ENCODE measurements at places on chromosomes 12 and 14.
A peak's percentile ranks its signal among the peaks of the same experiment; 100 is the strongest.

DNA sequence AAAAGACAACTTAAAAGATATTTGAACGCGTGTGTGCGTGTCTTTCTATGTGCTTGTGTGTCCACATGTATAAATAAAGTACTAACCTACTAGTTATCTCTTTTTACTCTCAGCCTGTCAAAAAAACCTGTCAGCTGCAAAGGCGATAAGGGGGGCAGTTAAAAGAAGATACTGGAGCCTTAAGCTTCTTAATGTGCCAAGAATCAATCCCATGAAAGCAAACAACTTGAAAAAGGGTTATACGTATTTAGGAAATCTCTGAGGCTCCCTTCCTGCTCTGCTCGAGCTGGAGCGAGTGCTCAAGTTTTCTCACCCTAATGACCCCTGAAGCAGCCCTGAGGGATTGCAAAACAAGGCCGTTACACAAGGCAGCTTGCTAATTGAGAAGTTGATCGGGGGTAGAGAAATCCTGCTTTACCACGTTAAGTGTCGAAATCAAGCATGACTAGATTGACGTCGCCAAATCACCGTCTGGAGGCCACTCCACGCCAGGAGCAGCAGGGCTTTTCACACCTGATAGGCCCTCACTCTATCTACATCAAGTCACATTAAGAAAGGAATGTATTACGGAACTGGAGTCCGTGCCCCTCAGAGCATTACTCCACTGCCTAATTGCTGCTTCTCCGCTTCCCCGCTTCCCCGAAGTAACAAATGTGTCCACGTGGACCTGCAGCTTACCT, 32.4 kb downstream of the LMO3 start:
- DNase-seq = no peak

DNA sequence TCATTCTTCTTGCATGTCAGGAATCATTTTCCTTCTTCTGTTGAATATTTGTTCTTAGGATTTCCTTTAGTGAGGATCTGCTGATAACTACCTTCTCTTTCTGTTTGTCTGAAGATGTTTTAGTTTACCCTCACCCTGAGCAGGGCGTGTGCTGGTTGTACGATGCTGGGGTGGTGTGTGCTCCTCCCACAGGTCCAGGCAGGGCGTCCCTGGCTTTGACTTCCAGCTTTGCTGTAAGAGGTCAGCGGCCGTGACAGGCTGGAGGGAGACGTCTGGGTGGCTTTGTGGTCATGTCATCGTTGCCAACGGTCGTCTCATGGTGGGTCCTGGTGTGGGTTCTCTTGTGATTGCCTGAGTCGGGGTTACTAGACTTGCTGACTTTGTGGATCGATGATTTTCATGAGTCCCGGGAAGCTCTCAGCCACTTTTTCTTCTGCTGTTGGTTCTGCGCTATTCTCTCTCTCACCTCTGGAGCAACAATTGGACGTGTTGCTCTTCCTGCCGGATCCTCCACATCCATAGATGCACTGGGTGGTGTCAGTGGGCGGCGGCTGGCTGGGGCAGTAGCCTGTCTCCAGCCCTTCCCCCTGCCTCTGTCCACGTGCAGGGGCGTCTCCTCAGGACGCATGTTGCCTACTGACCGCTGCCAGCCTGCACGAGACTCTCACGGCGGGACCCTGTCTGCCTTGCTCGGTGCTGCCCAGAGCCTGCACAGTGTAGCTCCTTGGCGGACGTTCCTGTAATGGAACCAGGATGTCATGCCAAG, 8.4 kb downstream of the PACS2 start:
- no peak for DNase-seq

DNA sequence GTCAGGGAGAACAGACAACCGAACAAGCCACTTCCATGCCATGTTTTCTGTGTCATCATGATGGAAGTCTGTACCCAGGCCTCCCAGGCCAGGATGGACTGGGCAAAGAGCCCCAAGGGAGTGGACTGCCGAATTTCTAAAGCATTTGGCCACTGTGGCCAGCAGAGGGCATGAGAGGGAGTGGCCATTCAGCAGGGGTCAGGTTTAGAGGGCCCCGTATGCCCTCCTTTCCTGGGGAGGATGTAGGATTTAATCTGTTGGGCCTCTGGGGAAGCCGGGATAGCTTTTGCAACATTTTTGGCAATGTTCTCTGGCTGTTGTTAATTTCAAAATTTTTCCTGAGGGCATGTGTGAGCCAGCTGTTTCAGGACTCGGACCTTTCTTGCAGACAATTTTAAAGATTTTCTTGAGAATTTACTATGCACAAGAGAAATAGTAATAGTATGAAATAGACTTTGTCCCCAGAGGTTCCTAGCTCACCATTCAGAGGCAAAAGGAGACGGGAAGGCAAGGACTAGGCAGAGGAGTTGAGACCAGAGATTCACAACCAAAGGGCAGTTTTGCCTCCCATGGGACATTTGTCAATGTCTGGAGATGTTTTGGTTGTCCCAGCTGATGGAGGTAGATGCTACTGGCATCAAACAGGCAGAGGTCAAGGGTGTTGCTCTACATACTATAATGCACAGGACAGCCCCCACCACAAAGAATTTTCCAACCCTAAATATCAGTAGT, 18.0 kb downstream of the ACACB start:
- DNase-seq = no peak

DNA sequence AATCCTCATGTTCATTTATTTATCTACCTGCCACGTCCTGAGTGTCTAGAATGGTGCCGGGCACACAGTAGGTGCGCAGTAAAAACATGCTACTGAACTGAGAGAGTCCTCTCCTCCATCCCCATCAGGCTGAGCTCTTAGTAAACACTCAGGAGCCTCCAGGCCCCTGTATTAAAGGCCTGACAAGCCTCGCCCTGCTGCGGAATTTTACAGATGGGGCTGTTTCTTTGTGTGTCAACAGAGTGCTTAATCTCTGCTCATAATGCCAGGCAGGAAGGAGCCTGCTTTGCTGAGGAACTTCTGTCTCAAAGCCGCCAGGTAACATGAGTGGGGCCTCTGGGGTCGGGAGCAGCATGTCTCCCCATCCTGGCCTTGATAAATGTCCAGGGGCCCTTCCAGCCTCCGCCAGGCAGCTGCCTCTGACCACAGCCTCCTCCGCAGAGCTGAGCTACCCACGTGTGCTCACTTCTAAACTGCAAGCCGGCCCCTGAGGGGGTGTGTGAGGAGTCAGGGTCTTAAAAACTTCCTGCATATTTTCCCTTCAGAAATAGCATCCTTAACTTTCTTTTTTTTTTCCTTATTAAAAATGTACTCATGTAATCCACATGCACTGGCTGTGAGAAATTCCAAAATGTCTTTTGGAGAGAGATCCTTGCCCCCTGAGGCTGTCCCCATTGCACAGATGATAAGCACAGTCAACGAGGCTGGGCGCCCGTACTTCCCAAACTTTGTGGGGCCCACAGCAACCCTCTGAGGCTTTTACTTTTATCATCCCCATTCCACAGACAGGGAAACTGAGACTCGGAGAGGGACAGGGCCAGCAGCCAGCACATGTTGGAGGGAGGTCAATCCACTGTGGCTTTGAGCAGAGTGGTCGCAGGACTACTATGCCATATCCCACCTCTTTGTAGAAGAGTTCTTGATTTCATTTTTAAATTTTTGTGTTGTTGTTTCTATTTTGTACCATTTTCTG, 116.0 kb upstream of the NCOR2 start:
- DNase-seq = no peak

DNA sequence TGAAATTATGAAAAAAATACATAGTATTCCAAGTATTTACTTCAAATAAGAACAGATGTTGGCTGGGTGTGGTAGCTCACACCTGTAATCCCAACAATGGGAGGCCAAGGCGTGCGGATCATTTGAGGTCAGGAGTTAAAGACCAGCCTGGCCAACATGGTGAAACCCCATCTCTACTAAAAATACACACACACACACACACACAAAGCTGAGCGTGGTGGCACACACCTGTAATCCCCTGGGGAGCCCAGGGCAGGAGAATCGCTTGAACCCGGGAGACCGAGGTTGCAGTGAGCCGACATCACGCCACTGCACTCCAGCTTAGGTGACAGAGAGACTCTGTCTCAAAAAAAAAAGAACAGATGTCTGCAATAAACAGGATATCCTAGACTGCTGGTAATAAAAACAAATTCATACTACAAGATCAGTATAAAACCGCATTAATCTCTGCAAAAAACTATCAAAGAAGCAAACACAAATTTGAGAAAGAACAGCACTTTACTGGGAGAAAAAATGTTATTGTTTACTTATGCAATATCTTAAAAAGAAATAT, 23.8 kb downstream of the EEA1 start:
- DNase-seq = no peak

GRCh38 chr14:95137804-95138167, 19.5 kb downstream of the DICER1 start:
- no peak for DNase-seq

- no peak for DNase-seq
Measured at GRCh38 chr14:105150368-105151083, 18.1 kb downstream of the JAG2 start.

GRCh38 chr14:55200651-55201050, 9.3 kb upstream of the DLGAP5 start:
- DNase-seq = no peak

GRCh38 chr14:33691907-33692306, 259.0 kb downstream of the EGLN3 start:
- DNase-seq = no peak

GRCh38 chr14:34643361-34643760, 13.4 kb upstream of the SNX6 start:
- no peak for DNase-seq

DNA sequence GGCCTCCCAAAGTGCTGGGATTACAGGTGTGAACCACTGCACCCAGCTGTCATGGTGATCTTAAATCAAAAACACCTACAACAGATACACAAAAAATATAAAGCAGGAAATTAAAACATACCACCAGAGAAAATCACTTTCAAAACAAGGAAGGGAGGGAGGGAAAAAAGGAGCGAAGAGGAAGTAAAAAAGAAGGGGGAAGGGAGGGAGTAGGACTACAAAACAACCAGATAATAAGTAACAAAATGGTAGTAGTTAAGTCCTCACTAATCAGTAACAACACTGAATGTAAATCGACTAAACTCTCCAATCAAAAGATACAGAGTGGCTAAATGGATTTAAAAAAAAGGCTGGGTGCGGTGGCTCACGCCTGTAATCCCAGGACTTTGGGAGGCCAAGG, 89.0 kb downstream of the SH2B3 start:
- no peak for DNase-seq

- DNase-seq = peak; percentile 82
Measured at GRCh38 chr12:60394665-60395064, 798.8 kb downstream of the SLC16A7 start.

GRCh38 chr12:61043838-61044237, 1216.4 kb upstream of the USP15 start:
- DNase-seq = no peak

GRCh38 chr12:116885491-116885890, 4.2 kb upstream of the HRK start:
- no peak for DNase-seq

- no peak for DNase-seq
Measured at GRCh38 chr12:10126413-10126812, 3.6 kb downstream of the CLEC7A start.

GRCh38 chr14:94045563-94046345, 19.6 kb downstream of the OTUB2 start:
- DNase-seq = no peak

DNA sequence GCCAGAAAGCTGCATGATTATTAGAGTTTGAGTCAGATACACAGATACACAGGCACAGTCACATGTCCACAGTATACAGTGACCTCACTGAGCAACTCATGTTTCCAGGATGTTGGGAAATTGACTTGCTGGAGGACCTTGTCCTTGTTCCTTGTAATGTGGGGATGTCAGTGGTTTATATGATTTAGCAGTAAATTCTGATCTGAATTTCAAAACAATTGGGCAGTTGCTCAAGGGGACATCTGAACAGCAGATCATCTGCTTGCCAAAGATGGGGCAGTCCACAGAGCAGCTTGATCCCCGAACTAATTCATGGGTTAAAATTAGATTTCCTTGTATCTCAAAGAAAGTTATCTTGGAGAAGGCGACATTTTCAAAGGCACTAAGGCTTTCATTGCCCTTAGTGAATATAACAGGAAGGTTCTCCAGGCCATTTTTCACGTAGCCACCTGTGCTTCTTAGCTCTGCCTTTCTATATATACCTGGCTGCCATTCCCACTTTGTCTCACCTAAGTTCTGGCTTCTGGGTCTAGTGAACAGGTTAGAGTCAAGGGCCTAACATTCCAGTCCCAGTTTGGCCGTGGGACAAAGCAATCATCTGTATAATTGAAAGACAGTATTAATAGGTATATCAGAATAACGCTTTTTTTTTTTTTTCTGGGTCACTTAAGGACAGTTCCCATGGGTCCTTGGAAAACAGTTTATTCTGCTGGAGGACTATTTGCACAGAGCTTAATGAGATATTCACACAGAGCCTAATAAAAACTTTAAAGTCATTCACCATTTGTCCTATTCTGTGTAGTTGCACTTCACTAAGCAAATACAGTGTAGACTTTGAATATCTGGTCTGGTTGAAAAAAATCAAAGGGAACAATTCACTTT, 64.9 kb upstream of the STRN3 start:
- peak; percentile 82 for DNase-seq

DNA sequence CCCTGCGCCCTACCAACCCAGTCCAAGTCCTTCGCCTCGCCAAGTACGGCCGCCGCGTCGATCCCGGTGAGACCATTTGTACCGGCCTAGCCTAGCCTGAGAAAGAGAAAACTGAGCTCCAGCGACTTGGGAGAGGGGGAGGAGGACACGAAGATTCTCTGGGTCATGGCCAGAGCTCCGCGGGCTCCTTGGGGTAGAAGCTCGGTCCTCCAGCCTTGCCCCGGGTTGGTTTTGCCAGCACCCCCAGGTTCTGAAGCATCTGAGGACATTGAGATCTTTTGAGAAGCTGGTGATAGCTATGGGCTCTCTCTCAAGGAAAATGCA, 7.3 kb downstream of the LHX5 start:
- no peak for DNase-seq

GRCh38 chr14:61076556-61076955, 95.5 kb downstream of the SLC38A6 start:
- DNase-seq = peak; percentile 65

DNA sequence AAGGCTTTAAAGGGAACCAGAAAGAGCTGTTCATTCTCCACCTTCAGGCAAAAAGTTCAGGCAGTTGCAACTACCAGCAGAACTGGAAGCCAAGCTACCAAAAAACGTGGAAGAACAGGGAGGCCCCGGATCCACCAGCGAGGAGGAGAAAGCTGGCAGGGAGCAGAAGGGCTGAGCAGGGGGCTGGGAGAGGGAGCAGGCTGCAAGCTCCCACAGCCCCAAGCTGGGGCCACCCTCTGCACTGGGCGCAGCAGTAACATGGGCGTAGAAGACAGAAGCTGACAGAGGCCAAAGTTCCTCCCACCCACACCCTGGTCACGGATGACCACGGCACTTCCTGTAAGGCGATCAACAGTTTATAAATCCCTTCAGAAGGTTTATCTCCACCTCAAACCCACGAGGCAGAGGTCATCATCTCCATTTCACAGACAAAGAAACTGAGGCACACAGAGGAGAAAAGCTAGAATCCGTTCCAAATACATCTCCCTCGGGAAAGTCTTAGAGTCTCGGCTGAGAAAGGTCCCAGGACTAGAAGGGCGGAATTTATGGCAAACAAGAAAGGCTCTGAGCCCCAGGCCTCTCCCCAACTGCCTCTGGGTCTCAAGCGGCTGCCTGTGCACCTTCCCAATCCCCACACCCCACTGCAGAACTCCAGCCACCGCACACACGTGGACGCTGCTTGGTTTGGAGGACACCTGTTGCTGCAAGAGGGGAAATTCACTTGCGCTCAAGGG, 1.8 kb downstream of the CCDC85C start:
- peak; percentile 25 for DNase-seq
